MV-4-11 (cell line): ENCODE measurements at places on chromosomes 13 and 19.

GRCh38 chr13:87677043-87677495 lies 5.9 kb downstream of the SLITRK5 start:
- DNase-seq = no peak

- DNase-seq = no peak
Measured at GRCh38 chr19:8332976-8333766, 9.9 kb downstream of the KANK3 start.

GRCh38 chr19:7904074-7905020 lies 670 bp downstream of the MAP2K7 start:
- no peak for DNase-seq

DNA sequence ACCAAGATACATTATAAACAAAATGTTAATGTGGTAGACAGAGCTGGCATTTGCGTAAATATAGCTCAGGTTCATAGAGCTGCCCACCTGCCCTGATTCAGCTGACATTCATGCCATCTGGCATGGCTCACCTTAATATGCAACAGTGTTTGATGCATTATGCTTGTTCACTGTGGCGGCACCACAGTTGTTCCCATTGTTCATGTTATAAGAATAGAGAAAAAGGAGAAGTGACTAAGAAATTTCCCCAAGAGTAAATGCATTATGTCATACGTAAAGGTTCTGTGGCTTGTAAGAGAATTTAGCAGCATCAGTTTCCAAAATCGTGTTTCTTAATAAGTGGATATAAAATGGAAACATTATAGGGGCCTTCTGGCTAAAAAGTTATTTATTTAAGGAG lies 4.5 kb downstream of the CCNA1 start:
- DNase-seq = peak; percentile 74

DNA sequence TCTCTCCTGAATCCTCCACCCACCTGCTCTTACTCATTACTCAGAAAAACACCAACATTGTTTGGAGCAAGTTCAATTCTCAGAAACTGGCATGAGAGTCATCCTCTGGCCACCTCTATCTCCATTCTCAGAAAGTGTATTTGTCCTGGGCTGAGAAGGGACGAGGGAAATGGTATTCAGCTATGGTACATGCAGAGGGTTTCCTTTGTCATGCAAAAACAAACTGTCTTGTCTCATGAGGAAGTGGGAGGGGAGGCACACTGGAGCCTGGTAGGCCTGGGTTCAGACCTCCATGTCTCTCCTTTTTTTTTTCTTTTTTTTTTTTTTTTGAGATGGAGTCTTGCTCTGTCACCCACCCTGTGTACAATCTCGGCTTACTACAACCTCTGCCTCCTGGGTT lies 31.9 kb upstream of the LILRA2 start:
- DNase-seq = peak; percentile 60

- peak; percentile 96 for DNase-seq
Measured at GRCh38 chr19:14310055-14310454, 71.2 kb upstream of the ADGRE5 start.

DNA sequence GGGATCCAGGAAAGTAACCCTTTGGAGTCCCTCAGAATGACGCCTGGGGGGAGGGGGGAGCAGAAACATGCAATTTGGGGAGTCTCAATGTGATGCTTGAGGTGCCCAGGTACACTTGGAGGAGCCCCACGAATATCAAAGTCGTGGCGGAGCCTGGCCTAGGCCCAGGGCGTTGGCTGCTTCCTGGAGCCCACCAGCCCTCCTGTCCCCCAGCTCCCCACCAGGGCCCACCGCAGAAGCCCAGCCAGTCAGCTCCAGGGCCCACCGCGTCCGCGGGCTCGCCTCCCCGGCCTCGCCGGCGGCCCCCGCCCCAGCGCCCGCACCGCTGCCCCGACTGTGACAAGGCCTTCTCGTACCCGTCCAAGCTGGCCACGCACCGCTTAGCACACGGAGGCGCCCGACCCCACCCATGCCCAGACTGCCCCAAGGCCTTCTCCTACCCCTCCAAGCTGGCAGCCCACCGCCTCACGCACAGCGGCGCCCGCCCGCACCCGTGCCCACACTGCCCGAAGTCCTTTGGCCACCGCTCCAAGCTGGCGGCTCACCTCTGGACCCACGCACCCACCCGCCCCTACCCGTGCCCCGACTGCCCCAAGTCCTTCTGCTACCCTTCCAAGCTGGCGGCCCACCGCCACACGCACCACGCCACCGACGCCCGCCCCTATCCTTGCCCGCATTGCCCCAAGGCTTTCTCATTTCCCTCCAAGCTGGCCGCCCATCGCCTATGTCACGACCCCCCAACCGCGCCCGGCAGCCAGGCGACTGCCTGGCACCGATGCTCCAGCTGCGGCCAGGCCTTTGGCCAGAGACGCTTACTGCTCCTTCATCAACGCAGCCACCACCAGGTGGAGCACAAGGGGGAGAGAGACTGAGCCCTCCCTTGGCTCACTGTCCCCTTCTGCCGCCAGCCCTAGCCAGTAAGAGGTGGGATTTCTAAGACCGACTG lies 2.1 kb downstream of the ZNF575 start:
- DNase-seq = no peak

DNA sequence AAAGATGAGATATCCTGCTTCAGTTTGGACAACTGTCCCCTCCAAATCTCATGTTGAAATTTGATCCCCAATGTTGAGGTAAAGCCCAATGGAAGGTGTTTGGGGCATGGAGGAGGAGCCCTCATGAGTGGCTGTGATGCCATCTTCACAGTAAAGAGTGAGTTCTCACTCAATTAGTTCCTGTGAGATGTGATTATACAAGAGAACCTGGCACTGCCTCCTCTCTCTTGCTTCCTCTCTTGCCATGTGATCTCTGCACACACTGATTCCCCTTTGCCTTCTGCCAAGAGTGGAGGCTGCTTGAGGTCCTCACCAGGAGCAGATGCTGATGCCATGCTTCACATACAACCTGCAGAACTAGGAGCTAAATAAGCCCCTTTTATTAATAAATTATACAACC lies 86.9 kb downstream of the HSPH1 start:
- peak; percentile 17 for DNase-seq

- no peak for DNase-seq
Measured at GRCh38 chr13:77337159-77337558, 10.3 kb upstream of the MYCBP2 start.

- peak; percentile 59 for DNase-seq
Measured at GRCh38 chr19:982567-983170, 1.5 kb upstream of the WDR18 start.

DNA sequence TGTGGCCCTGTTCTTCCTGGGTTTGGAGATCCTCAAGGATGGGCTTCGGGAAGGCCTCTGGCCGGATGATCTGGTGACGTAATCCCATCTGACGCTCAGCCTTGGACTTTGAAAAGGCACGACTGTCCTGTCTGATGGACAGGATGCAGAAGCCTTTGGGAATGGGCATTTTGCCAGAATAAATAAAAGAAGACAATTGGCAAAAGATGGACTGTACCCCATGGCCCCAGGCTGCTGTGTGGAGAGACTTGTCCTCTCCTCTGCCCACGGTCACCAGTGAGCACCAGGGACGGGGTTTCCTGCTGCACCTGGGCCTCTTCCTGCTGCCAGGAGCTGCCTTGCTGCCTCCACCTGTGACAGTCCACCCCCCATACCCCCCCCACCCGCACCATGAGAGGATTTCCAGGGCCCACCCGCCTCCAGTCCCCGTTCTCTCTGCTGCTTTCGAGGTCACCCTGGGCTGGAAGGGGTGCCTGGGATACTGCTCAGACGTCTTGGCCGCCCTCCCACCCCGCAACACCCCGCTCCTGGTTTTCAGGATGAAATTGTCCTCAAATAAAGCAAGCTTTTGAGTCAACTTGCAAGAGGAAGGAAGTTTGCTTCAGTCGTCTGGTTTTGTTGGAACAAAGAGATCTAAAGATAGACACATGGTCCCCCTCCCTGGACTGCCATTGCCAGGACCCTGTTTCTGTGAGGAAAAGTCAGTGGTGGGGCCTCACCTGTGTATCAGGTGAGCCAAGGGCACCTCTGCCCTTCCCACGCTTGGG lies 40.9 kb downstream of the MCF2L start:
- DNase-seq = no peak

GRCh38 chr13:36418022-36418805 lies 14.1 kb upstream of the CCNA1 start:
- peak; percentile 99 for DNase-seq

DNA sequence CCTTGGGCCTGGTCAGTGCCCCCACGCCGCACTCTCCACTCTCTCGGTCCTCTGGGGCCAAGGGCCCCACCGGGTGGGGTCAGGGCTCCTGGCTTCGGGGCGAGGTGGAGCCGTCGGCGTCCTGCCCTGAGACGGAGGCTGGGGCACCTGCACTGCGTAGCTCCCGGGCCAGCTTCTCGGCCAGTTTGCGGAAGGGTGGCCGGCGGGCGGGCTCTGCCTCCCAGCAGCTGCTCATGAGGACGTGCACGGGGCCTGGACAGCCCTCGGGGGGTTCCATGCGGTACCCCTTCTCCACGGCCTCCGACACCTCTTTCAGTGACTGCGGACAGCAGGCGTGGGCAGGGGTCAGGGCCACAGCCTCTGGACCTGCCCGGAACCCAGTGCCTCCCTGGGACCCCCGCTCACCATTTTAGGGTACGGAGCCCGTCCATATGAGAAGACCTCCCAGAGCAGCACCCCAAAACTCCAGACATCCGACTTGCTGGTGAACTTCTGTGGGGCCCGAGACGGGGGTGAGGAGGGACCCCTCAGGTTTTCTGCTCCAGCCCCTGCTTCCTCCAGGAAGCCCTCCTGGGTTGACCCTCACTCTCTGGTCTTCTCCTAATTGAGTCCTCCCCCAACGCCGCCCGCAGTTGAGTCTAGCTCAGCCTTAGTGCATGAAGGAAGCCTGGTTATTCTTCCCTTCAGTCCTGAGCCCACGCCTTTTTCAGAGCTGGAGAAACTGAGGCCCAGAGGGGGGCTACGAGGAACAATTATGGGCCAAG lies 6.3 kb upstream of the RAX2 start:
- DNase-seq = no peak

DNA sequence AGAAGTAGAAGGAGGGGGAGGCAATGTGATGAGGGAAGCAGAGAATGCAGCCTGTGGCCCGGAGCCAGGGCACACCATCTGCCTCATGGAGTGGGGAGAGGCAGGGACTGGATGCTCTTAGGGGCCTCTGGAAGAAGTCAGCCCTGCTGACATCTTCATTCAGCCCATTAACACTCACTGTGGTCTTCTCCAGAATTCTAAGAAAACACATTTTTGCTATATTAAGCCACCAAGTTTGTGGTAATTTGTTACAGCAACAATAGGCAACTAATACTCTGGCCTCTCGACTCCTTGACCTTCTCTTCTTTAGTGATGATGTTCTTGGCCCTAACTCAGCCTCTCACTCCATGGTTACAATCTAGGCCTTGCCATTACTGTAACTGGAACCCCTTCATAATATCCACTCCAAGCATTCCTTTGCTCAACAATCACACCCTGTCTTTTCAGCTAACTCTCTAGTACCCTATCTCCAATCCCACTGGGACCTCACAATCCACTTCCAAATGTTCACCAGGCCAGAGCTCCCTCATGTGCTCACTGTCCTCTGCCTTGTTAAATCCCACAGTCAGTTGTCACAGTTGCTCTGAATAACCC lies 98.5 kb downstream of the MIPEP start:
- DNase-seq = no peak

GRCh38 chr13:37601648-37602440 lies 3.3 kb upstream of the POSTN start:
- no peak for DNase-seq

DNA sequence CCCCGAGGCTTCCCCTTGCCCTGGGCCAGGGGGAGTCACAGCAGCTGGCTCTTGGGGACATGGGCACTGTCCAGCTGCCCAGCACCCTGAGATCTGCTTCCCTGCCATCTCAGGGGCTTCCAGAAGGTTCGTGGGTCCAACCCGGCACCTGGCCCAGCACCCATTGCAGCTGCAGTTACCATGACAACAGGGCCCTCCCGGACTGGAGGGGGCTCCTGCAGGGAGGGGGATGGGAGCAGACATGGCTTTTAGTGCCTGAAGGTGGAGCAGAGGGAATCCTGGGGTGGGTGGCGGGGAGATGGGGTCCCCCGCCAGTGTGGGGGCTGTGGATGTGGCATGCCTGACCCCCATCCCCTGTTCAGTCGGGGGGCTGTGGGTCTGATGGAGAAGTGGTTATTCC lies 14.7 kb downstream of the PIN1 start:
- no peak for DNase-seq

GRCh38 chr13:30165796-30166195 lies 141.6 kb downstream of the KATNAL1 start:
- DNase-seq = no peak

GRCh38 chr19:10516671-10517286 lies 468 bp downstream of the S1PR5 start:
- DNase-seq = no peak

DNA sequence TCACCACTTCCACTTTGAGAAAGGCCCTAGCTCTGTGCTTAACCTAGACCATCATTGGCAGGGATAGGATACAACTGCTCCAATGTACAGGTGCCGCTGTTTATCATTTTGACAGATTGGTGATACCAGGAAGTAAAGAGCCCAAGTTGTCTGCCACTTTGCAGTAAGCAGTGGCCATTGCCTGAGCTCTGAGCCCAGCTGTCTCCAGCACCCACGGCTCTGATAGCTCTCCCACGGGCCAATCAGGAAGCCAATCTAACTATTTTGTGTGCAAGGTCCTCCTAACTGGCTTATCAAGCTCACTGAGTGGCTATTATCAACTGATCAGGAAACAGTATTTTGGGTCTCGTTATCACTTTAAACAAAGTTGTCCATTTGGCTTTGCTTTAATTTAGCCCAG lies 181.1 kb downstream of the DCT start:
- no peak for DNase-seq

DNA sequence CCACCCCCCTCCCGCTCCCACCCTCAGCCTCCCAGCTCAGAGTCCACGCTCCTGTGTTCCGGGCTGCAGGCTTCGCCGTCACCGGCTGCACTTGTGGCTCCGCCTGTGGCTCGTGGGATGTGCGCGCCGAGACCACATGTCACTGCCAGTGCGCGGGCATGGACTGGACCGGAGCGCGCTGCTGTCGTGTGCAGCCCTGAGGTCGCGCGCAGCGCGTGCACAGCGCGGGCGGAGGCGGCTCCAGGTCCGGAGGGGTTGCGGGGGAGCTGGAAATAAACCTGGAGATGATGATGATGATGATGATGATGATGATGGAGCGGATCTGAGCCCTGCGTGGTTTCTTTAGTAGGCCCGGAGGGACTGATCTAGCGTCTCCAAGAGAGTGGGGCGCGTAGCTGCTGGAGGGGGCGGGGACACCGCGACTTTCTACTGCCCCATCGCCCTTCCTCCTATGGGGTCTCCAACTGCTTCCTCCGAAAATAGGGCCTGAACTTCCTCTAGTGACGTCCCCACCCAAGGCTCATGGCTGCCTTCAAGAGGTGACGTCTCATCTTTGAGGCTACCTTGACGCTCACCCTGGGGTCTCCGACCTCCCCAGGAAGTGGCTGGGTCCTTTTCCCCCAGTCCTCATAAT lies 1.4 kb downstream of the RETN start:
- DNase-seq = peak; percentile 64
